IMR-90 (cell line): ENCODE measurements at places on chromosomes 6 and 20. TPM values are rescaled to one million over a fixed set of nuclear protein-coding genes. Genes with fewer than 3 reads are reported as not detected.

Gene PMEPA1
- total RNA-seq = 1.4 and 2.0 TPM in 2 replicates

Gene ZNF318
- total RNA-seq = 5.6 and 5.7 TPM in 2 replicates

Gene NKX2-2
- total RNA-seq = not detected in 2 replicates

Gene KCNQ2
- total RNA-seq = not detected in 2 replicates

Gene SLCO4A1
- total RNA-seq = 0.56 and 0.72 TPM in 2 replicates

Gene DHX35
- 8.1 and 9.1 TPM in 2 replicates for total RNA-seq

Gene ABCF1
- total RNA-seq = 47.5 and 48.6 TPM in 2 replicates

Gene SNAI1
- total RNA-seq = 0.54 and 0.83 TPM in 2 replicates

Gene HDAC2
- 72.6 and 116 TPM in 2 replicates for total RNA-seq

Gene FILIP1
- under 0.01 TPM in 2 replicates for total RNA-seq

Gene FAXC
- total RNA-seq = 1.1 and 1.9 TPM in 2 replicates

Gene AFDN
- total RNA-seq = 20.8 and 23.3 TPM in 2 replicates

GRCh38 chr20:47318027-47318585 is 38.4 kb downstream of the ZMYND8 start:
- DNase-seq = peak; percentile 65

DNA sequence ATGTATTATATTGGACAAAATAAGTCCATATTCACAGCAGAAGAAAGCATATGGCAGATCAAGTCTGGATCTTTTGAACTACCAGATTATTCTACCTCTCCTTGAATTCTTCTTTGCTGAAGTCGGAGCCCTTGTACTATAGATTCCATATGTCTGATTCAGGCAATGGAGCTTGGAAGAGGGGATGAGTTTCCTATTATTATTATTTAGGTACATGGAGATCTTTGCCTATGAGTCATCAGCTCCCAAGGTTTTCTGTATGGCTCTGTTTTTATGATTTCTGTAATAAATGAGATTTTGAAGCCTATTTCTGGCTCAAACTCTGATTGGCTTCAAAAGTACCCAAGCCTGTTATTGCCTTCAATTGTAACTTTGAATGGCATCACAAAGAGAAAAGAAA is 72.0 kb downstream of the OPRM1 start:
- DNase-seq = no peak

- peak; percentile 17 for DNase-seq
These were observed 19.8 kb downstream of the GMPR start for GRCh38 chr6:16257999-16258708.

DNA sequence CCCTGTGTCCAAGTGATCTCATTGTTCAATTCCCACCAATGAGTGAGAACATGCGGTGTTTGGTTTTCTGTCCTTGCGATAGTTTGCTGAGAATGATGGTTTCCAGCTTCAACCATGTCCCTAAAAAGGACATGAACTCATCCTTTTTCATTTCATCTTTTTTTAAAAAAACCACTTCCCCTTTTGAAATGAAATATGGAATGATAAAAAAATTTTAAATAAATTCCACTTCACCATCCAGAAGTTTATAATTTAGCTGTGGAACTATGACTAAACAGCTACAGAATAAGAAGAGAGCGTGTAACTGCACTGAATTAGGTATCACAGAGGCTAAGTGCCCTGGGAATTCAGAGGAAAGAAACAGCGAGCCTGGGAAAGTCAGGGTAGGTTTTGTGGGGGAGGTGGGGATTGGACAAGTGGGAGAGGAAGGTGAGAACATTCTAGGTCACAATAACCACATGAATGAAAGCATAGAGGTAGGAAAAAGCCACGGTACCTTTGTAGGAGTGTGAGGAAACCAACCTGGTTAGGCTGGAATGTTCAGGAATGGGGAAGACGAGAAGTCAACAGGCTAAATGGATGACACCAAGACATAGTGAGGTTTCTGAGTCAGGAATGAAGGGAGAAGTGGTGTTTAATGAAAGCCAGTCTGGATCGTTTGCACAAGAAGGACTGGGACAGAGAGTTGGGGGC is 11.0 kb downstream of the TRIM10 start:
- no peak for DNase-seq

DNA sequence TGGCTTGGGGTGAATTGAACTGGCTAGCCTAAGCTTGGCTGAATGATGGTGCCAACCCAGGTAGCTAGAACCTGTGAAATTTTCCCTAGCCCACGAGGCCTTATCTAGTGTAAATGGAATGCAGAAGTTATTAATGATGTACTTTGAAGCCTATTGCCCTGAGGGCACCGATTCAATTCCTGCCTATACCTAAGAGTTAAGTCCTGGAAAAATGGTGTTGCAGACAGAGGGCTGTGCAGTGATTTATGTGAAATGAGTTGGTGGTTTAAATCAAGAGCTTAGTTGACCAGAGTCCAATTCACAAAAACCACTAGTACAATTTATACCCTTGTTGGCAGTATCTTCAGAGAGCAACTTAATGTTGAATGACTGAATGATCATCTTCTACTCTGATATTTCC is 373.8 kb upstream of the JAG1 start:
- DNase-seq = no peak

- no peak for DNase-seq
These were observed at the start of gene STK35 for GRCh38 chr20:2101057-2101864. Gene STK35 (plus strand): TSS chr20:2101827. CDS start chr20:2101882, 55 bp downstream.

- no peak for DNase-seq
These were observed 13.3 kb downstream of the ANKRD60 start for GRCh38 chr20:58215116-58215515.

DNA sequence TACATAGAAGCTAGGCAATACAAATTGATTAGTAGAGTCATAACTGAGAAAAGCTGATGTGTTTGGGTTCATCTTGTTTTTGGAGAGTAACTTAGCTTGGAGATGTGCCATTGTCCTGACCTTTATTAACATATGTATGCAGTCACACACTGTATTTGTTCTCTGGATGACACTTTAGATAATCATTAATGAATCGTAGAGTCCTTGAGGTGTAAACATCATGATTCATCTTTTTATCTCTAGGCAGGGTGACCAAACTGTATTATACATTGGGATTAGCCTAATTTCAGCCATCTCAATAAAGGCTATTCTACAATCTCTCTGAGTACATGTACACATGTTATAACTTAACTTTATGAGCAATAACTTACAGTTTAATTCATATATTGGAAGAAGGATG is 3.6 kb upstream of the MTCL3 start:
- no peak for DNase-seq

GRCh38 chr20:3102575-3103368 is 18.2 kb upstream of the AVP start:
- no peak for DNase-seq

- DNase-seq = peak; percentile 82
These were observed 14.2 kb upstream of the PREX1 start for GRCh38 chr20:48841875-48842529.

DNA sequence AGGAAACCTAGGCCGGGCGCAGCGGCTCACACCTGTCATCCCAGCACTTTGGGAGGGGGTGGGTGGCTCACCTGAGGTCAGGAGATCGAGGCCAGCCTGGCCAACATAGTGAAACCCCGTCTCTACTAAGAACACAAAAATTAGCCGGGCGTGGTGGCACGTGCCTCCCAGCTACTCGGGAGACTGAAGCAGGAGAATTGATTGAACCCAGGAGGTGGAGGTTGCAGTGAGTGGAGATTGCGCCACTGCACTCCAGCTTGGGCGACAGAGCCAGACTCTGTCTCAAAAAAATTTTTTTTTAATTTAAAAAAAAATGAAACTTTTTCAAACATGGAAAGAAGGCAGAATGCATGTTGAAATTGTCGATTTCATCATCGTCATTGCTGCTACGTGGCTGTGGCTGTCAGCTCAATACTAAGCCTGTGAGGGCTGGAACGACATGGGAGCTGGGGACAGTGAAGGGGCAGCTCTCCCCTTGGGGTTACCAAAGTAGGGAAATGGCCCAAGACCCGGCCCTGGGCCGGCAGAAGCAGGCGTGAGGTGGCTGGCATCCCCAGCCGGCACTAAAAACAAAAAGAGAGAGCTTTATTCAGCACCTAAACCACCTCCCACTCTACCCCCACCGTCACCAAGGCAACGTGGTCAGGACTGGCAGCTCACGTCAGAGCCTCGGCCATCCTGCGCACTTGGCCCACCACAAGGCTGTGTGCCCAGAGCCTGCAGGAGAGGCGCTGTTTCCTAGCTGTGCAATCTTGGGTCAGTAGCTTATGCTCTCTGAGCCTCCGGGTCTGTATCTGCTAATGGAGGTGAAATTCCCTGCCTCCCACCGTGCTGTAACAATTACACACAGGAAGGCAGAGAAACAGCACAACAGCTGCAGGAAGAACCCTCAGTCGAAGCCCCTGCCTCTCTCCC is 30.8 kb downstream of the AGPAT4 start:
- DNase-seq = peak; percentile 41

DNA sequence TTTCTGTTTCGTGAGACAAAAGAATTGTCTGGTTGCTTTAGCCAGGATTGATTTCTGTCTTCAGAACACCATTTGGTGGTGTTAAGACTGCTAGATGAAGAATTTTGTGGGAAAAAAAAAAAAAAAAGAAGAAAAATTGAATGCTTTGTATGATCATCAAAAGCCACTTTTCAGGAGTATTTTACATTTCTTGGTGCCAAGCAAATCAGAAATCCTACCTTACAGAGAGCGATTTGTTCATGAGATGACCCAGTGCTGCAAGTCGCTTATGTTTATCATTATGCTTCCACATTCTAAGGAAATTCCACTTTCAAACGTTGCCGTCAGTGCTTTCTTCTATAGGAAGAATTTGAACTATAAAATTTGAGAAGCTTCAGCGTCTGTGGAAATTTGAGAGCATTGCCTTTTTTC is 228.7 kb downstream of the BCKDHB start:
- DNase-seq = peak; percentile 28

DNA sequence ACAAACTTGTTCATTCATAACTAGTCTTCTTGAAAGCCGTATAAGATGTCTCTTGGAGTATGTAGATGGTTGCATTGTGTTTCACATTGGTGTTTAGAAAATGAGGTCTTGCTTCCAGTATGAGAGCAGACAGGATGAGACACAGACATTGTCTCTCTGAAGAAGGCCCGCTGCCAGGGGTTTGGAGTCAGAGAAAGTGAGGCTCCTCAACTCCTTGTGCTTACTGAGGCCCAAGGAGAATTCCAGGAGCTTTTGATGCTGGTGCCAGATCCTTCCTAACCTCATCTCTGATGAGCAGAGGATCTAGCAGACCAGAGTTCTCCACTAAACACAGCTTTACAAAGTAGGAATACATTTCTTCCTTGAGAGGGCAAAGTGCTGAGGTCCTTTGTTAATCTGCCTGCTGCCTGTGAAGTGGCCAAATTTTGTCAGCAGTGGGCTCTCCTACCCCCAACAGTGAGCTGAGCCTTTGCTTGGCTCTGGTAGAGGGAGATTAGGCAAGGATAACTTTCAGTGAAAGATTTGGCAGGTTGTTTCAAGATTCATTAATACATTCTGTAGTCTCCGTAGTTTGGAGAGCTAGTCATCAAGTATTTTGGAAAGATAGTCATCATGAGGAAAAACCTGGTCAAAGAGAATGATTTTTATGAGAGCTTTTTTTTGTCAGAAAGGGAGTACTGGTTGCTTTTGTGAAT is 9.7 kb downstream of the MAPRE1 start:
- DNase-seq = peak; percentile 24

- DNase-seq = no peak
These were observed at the start of gene GNMT for GRCh38 chr6:42960243-42961019. Gene GNMT (plus strand): TSS chr6:42960754. CDS start chr6:42960768, 14 bp downstream.

GRCh38 chr20:37880726-37881591 is 22.0 kb upstream of the VSTM2L start:
- no peak for DNase-seq

DNA sequence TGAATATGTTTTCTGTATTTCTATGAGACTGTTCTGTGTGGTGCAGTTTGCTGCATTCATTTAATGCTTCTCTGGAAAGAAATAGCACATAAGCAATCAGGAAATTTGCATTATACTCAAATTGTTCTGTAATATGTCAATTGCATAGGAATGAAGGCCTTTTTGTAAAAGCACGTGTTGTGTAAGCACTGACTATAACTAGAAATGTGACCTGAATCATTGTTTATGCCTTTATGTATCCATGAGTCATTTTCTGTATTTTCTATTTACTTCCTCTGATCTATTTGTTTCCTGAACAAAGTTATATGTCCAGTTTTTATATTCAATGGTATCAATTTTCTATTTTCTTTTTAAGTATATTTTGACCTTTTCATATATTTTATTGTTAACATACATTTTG is 1455.3 kb downstream of the GRIK2 start:
- no peak for DNase-seq

DNA sequence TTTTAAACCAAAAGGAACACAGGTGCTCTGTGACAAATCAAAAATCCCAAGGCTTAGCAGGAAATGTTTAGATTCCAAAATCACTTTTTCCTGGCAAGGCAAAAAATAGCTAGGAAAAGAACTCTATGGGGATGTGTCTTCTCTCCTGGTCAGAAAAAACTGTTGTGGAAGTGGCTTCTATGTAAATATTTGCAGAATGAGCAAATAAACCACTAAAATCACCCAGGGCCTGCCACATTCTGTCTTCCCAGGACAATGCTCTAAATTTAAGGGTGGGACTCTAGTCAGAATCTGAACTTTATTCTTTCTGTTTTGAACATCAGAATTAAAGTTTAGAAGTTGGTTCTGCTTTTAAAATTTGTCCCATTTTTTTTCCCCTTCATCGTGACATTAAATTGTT is 29.3 kb downstream of the GCM1 start:
- no peak for DNase-seq

GRCh38 chr6:137880746-137881521 is 13.9 kb downstream of the TNFAIP3 start:
- DNase-seq = no peak

DNA sequence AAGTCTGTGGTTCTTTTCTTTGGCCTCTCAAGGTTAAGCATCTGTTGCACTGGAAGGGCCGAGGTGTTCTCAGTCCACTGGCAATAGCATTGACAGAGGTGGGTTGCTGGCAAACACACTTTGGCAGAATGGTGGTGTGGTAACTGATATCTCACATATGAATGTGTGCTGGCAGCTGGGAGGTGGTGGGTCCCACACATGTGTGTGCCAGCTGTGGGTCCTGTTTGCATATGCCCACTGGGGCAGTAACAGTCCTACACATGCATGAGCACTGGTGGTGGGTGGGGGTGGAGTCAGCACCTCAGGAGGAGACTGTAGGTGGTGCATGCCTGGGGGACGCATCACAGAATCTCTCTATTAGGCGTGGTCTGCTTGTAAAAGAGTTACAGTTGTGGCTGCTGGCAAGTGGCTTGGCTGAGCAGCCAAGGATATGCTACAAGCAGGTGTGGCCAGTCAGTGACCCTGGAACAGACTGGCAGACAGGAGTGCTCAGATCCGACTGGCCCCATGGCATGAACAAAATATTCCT is 934.3 kb downstream of the GRIK2 start:
- DNase-seq = no peak

DNA sequence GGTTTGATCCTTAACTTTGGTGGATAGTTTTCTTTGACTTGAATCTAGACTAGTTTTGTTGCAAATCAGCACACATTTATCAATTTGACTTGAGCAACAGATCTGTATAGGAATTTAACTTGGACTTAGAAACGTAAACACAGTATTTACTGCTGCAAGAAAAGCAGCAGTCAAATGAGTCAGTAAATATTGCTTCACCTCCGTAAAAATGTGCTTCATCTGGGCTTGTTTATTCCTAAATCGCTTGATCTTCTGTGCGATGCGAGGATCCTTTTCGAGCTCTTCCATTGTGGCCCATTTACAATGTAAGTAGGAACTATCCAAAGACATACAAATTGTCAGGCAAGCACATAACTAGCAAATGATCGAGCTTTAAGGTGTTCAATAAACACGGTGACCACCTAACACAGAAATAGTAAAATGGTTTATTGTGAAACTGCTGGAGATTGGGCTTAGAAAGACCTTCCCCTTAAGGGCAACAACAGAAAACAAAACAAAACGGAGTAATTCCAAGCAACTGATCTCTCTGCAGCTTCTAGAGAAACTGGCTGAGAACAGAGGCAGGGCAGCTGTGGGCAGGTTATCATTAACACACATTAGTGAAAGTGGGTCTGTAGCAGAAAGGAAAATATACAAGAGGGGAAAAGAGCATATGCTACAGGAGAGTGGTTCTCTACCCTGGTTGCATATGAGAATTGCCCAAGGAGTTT is 120.8 kb downstream of the CHD6 start:
- DNase-seq = peak; percentile 62
